ENCODE measurements at places on chromosomes 4 and X. TPM values are rescaled to one million over a fixed set of nuclear protein-coding genes. Genes with fewer than 3 reads are reported as not detected.

The REELD1 gene
- total RNA-seq = not detected

The RTL5 gene
- total RNA-seq = 0.13 TPM

The SOWAHD gene
- total RNA-seq = not detected

The PDE6B gene
- 9.5 TPM for total RNA-seq

The SUPT20HL1 gene
- total RNA-seq = not detected

The SHROOM4 gene
- 20.7 TPM for total RNA-seq

The ZMAT1 gene
- total RNA-seq = 1.3 TPM

The CRLF2 gene
- total RNA-seq = under 0.01 TPM

The PRKG2 gene
- not detected for total RNA-seq

Measured in dermis microvascular lymphatic vessel endothelial cell (primary cell).